ENCODE measurements at places on chromosomes 13 and 19.

GRCh38 chr19:42468273-42468796 is 25.6 kb upstream of the CXCL17 start:
- no peaks in the 10 kb centered on the region for H3K36me3 ChIP-seq
- H3K27ac ChIP-seq: no peak overlapping the region
- peaks cover 27% of the 10 kb centered on the region for H3K4me1 ChIP-seq
- H3K4me3 ChIP-seq: no peak overlapping the region
- peaks cover 3% of the 10 kb centered on the region for H3K27me3 ChIP-seq
- DNase-seq: no peak

GRCh38 chr13:65260946-65261891 is 1968.9 kb downstream of the PCDH9 start:
- no peaks in the 10 kb centered on the region for H3K36me3 ChIP-seq
- no peak overlapping the region for H3K27ac ChIP-seq
- DNase-seq: no peak
- no peaks in the 10 kb centered on the region for H3K4me1 ChIP-seq
- no peaks in the 10 kb centered on the region for H3K27me3 ChIP-seq

DNA sequence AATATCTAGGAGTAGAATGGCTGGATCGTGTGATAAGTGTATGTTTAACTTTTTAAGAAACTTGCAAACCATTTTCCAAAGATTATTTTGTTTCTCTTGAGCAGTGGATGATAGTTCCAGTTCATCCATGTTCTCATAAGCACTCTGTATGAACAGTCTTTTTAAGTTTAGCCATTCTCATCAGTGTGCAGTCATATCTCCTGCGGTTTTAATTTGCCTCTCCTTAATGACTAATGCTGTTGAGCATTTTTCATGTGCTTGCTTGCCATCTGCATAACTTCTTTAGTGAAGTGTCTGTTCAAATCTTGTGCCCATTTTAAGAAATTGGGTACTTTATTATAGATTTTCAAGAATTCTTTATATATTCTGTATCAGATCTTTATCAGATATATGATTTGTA is 58.6 kb downstream of the WASF3 start:
- no peaks in the 10 kb centered on the region for H3K4me1 ChIP-seq
- H3K27me3 ChIP-seq: peaks cover 13% of the 10 kb centered on the region

DNA sequence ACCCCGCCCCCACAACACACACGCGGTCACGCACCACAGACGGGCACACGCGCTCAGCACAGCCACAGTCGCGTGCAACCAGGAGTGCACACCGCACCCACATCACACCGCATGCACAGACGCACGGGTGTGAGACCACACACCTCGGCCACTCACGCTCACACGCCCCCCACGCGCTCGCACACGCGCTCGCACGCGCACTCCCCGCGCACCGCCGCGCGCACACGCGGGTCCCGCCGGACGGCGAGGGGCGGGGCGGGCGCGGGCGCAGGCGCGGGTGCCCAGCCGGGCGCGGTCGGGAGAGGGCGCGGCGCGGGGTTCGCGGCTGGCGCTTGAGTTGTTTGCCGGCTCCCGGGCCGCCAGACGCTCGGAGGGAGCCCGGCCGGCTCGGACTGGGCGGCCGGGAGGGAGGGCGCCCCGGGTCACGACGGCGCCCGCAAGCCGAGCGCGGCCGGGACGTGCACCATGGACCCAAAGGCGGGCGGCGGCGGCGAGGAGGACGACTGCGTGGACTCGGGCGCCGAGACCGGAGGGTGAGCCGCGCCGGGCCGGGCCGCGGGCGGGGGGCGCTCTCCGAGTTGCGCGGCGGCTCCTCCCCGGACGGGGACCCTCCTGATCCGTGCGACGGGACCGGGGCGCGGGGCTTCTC is at the start of gene FAM124A:
Gene FAM124A, plus strand, starts transcription at position 362 of the 649 bp plus-strand sequence. Its CDS starts 104 bp downstream, at position 466.
- H3K4me3 ChIP-seq: peak within 1 kb of the TSS; percentile 79
- DNase-seq: peak; percentile 41
- no peaks in the 10 kb centered on the region for H3K4me1 ChIP-seq
- peak within 1 kb of the TSS; percentile 52 for H3K27ac ChIP-seq
- H3K36me3 ChIP-seq: no peaks in the 10 kb centered on the region

GRCh38 chr13:60398907-60399589 is 2.0 kb downstream of the TDRD3 start:
- no peak for DNase-seq

DNA sequence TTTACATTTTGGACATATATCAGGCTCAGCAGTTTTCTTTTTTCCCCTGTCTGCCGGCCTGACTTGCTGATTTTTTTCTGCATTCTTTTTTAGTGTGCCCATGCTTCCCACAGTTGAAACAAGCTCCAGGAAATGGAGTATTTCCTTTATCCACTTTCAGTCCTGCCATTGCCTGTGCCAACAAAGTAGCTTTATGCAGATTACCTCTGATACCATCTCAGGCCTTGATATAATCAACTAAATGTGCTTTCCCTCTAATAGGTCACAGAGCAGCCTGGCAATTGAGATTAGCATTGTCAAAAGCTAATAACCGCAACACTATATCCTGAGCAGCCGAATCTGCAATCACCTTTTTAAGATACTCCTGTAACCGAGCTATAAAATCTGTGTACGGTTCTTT is 9.2 kb downstream of the MRPS12 start:
- H3K4me3 ChIP-seq: no peak overlapping the region
- no peak for DNase-seq
- H3K4me1 ChIP-seq: peaks cover 10% of the 10 kb centered on the region
- H3K27ac ChIP-seq: no peak overlapping the region

DNA sequence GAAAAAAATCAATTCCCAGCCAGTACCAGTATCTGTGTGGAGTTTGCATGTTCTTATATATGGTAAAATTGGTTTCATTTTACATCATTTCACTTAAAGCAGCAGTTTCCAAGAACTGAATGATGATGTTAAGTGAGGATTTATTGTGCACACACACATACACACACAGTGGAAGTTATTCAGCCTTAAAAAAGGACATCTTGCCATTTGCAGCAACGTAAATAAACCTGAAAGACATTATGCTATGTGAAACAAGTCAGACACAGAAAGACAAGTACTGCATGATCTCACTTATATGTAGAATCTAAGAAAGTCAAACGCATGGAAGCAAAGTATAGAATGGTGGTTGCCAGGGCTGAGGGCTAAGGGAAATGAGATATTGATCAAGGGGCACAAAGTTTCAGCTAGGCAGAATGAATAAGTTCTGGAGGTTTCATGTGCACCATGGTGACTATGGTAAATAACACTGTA is 5.3 kb downstream of the SIGLECL1 start:
- H3K4me1 ChIP-seq: peaks cover 58% of the 10 kb centered on the region
- H3K27ac ChIP-seq: peak overlapping the region; percentile 76
- peaks cover 3% of the 10 kb centered on the region for H3K27me3 ChIP-seq
- DNase-seq: peak; percentile 7

- H3K36me3 ChIP-seq: no peaks in the 10 kb centered on the region
- DNase-seq: no peak
- no peak overlapping the region for H3K4me3 ChIP-seq
- no peak overlapping the region for H3K27ac ChIP-seq
Measured at GRCh38 chr13:67277581-67277980, 47.4 kb upstream of the PCDH9 start.

DNA sequence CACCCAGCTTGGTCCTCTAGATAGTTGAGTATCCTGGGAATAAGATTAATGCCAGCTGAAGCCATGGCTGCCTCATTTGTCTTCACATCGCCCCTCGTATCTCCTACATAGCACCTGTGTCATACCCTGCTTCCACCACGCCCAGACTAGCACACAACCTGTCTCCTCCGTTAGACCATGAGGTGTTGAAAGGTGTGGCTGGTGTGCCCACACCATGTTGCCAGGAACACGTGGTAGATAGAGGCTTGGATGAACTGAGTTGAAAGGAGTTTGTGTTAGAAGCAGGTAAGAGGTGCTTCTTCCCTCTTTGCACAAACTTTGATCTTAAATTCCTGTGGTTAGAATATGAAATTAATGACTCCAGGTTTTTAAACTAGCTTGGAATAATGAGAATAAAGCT is 40.1 kb downstream of the RGCC start:
- peaks cover 90% of the 10 kb centered on the region for H3K4me1 ChIP-seq
- H3K4me3 ChIP-seq: peak overlapping the region; percentile 39
- no peaks in the 10 kb centered on the region for H3K27me3 ChIP-seq

- no peak overlapping the region for H3K27ac ChIP-seq
- no peaks in the 10 kb centered on the region for H3K27me3 ChIP-seq
- H3K4me3 ChIP-seq: no peak overlapping the region
- no peaks in the 10 kb centered on the region for H3K36me3 ChIP-seq
- DNase-seq: no peak
- H3K4me1 ChIP-seq: no peaks in the 10 kb centered on the region
Measured at GRCh38 chr13:105048677-105049076, 1486.8 kb downstream of the EFNB2 start.

- no peaks in the 10 kb centered on the region for H3K4me1 ChIP-seq
- no peak overlapping the region for H3K27ac ChIP-seq
- H3K36me3 ChIP-seq: no peaks in the 10 kb centered on the region
- no peaks in the 10 kb centered on the region for H3K27me3 ChIP-seq
Measured at GRCh38 chr13:108104736-108105135, 110.6 kb downstream of the LIG4 start.

GRCh38 chr19:49691243-49692146 is 579 bp downstream of the CPT1C start:
- H3K36me3 ChIP-seq: peaks cover 18% of the 10 kb centered on the region
- H3K4me3 ChIP-seq: peak overlapping the region; percentile 77
- peaks cover 14% of the 10 kb centered on the region for H3K27me3 ChIP-seq
- DNase-seq: no peak
- H3K4me1 ChIP-seq: peaks cover 19% of the 10 kb centered on the region
- no peak overlapping the region for H3K27ac ChIP-seq

DNA sequence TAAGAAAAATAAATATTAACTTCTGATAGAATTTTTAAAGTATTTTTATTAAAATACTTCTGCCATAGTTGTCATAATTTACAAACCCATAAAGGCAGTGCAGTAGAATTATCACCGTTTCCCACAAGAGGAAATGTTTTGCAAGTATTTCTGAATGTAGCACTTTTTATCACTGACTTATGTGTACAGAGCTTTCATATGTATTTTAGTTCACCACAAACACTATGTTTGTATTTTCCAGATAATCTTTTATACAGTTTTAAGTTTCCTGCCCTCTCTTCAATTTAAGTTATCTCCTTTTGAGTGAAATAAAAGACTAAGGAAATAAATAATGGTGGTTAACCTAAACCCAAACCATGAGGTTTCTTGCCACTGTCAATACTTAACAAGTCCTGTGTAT is 24.2 kb downstream of the MIPEP start:
- no peak overlapping the region for H3K4me3 ChIP-seq
- H3K27ac ChIP-seq: no peak overlapping the region
- H3K4me1 ChIP-seq: no peaks in the 10 kb centered on the region
- no peaks in the 10 kb centered on the region for H3K36me3 ChIP-seq
- no peaks in the 10 kb centered on the region for H3K27me3 ChIP-seq

- no peaks in the 10 kb centered on the region for H3K36me3 ChIP-seq
- H3K4me1 ChIP-seq: no peaks in the 10 kb centered on the region
- no peak overlapping the region for H3K27ac ChIP-seq
- no peaks in the 10 kb centered on the region for H3K27me3 ChIP-seq
- DNase-seq: no peak
Measured at GRCh38 chr13:58823701-58824100, 1192.2 kb downstream of the PCDH17 start.

DNA sequence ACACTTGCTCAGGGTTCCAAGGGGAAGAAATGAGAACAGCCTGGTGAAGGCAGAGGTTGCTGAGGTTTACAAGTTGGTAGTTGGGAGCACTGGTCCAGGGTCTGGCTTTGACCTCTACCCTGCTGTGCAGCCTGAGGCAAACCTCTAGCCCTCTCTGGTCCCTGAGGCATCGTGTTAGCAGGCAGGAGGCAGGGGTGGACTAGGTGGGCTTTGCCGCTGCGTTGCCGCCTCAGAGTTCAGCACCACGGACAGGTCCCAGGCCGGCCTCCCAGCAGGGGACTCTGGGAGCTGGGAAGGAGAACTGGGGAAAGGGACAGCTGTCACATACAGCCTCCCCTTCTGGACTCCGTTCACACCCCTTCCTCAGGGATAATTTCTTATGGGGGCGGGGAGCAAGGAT is 3.1 kb downstream of the NCAN start:
- no peak for DNase-seq
- peaks cover 8% of the 10 kb centered on the region for H3K4me1 ChIP-seq
- H3K36me3 ChIP-seq: no peaks in the 10 kb centered on the region
- H3K27ac ChIP-seq: no peak overlapping the region
- H3K27me3 ChIP-seq: peaks cover 39% of the 10 kb centered on the region

DNA sequence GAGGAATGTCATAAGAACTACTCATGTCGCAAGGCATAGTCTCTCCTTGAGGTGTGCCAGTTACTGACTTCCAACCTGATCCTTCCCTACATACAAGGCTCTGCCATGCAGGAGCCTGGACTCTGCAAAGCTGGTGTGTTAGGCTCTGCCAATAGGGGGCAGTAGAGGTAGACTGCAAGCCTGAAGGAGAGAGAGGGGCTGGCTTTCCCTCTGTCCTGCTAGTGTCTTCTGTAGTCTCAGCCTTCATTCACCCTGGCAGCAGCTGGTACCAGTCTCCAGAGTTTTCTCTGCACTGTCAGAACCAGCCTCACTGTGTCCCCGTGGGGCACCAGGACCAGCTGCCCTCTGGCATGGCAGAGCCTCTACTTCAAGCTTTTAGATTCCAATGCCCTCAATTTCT is 14.5 kb downstream of the SHISA2 start:
- no peak overlapping the region for H3K27ac ChIP-seq
- no peak for DNase-seq
- no peaks in the 10 kb centered on the region for H3K36me3 ChIP-seq
- no peak overlapping the region for H3K4me3 ChIP-seq
- peaks cover 2% of the 10 kb centered on the region for H3K27me3 ChIP-seq
- H3K4me1 ChIP-seq: no peaks in the 10 kb centered on the region

DNA sequence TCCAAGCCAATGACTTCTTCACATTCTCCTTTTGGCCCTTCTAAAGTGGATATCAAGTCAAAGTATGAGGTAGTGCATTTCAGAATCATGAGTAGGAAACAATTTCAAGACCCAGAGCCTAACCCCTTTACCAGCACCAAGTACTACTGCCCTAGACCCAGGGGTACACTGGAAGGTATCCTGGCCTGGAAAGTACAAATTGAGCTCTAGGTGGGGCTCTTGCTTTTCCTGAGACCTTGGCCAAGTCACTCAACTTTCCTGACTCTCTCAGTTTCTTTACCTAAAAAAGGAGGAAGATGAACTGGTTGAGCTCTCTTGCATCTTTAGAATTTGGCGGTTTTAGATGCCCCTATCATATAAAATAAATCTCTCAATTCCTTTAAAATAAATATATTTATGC is 204.7 kb downstream of the FGF14 start:
- H3K27ac ChIP-seq: no peak overlapping the region
- H3K4me1 ChIP-seq: no peaks in the 10 kb centered on the region
- H3K36me3 ChIP-seq: no peaks in the 10 kb centered on the region
- H3K27me3 ChIP-seq: peaks cover 5% of the 10 kb centered on the region
- no peak for DNase-seq

DNA sequence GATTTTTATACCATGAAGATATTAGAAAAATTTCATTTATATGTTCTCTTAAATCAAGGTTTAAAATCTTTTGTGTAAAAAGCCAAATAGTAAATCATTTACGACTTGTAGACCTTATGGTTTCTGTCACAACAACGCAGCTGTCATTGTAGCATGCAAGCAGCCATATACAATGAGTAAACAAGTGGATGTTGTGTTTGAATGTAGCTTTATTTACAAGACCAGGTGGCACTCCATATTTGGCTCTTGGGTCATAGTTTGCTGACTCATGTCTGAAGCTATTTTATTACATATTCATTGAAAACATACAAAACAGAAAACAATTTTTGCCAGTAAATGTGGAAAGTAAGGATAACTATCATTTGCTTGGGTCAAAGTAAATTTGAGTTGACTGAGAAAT is 930.8 kb downstream of the SLITRK5 start:
- H3K4me3 ChIP-seq: no peak overlapping the region
- H3K36me3 ChIP-seq: no peaks in the 10 kb centered on the region
- DNase-seq: no peak
- no peak overlapping the region for H3K27ac ChIP-seq
- no peaks in the 10 kb centered on the region for H3K27me3 ChIP-seq

Measured in activated T-helper 1 cell treated with anti-CD3 and anti-CD28 coated beads, Interleukin-12 subunit alpha, Interleukin-12 subunit beta, Interleukin-2, Interleukin-4 antibody, amounts not matched to agents 30 ng/mL and 10 ng/mL and 1 ng/mL, durations not matched to agents 14 hours and 24 hours and 36 hours (primary cell).